ENCODE measurements at places on chromosomes 1 and 21.

DNA sequence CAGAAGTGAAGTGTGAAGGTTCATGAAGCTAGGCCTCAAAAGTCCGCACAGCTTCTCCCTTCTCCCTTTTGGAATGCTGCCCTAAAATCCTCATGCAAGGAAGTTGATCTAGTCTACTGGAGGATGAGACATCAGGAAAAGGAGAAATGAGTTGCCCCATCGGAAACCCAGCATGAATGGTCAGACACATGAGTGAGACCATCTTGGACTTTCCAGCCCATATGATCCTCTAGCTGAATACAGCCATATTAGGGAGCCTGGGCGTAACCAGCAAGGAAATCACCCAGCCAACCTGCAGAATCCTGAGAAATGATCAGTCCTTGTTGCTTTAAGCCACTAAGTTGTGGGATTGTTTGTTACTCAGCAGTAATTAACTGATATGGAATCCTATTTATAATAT is 12.5 kb downstream of the DBT start:
- no peak for DNase-seq

DNA sequence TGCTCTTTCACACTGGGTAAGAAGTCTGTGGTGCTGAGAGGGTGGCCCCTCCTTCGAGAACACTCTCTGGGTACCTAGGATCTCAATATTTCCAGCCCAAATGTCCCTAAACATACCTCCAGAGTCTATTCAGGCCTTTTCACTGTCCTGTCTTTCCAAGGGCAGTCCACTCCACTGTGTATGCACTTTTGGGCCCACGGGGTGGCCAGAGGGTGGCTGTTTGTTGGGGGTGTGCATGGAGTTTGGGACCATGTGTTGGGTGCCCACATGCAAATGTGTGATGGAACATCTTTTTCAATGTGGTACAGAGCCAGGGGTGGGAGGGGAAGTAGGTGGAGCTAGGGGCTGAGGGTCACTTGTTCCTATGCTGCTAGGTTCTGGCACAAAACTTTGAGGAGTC is 87.5 kb downstream of the FAM78B start:
- no peak for DNase-seq

GRCh38 chr1:30257742-30258380 is 465.5 kb downstream of the MATN1 start:
- no peak for DNase-seq

- no peak for DNase-seq
Observed at GRCh38 chr1:44609412-44609767, 64.9 kb downstream of the TMEM53 start.

GRCh38 chr1:247373721-247374141 is 42.1 kb upstream of the ZNF496 start:
- no peak for DNase-seq

DNA sequence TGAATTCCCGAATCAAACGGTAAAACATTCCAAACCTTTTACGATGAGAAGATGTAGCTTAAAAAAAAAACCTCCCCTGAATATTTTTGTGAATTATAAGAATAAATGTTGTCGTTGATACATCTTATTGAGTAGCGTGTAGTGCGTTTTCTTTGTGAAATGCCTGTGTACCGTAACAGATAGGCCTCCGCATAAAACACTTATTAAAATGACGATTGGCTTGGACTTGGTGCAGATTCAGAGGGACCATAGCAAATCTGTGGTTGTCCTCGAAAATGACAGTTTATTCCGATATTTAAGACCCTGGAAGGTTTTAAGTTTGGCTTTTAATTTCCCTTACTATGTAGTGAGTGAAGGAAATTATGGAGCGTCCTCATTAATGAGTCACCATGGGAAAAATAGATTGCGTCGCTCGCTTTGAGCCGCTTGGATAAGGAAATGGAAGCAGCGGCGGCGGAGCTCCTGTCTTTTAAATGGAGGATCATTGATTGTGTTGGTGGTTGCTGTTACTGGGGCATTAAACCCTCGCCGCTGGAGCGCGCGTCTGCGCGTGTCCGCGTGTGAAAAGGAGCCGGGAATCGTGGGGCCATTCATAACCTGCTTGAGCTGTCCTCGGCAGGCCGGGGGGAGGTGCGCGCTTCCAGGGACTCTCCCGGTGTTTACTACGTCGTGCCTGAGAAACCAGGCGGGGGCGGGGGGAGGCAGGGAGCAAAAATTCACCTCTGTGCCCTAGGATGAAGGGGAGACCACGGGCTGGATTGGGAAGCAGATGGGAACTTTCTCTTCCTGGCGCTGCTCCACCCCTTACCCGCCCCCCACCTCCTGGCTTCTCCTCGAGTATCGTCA is 1.6 kb downstream of the SPEN start:
- DNase-seq: peak; percentile 81

DNA sequence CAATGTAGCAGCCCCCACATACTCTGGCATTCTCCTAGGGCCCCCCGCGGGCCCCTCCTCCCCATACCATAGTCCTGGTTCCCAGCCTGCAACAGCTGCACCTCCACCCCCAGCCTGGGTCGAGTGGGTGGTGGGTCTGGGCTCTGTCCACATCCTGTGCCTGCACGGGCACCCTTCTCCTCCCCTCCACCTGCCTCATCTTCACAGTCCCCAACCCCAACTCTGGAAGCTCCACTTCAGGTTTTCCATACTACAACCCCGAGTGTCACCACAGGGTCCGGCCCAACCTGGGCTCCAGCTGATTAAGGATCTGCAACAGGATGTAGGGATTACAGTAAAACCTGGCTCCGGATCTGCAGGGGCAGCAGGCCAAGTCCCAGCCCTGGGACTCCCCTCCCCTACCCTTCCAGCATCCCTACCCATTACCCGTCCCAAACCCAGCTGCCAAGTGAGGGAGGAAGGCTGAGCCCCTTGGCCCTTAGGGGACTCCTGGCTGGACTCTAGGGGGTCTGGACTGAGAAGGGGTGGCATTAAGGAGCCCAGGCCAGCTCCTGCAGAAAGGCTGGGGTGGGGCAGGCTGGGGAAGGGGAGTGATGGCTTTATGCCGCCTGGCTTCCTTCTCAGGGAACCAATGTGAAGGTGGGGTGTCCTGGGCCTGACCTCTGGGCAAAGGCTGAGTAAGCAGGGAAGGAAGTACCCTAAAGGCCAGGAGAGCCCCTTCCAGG is 116.8 kb downstream of the CASZ1 start:
- DNase-seq: no peak

- no peak for DNase-seq
Observed at GRCh38 chr1:83500987-83501591, 497.8 kb downstream of the TTLL7 start.

All from left renal pelvis (tissue), 4 donors.